Peyer's patch (tissue), 4 donors: ENCODE measurements at places on chromosomes 2 and 18. TPM values are rescaled to one million over a fixed set of nuclear protein-coding genes. Genes with fewer than 3 reads are reported as not detected.
A peak's percentile ranks its signal among the peaks of the same experiment; 100 is the strongest.

DNA sequence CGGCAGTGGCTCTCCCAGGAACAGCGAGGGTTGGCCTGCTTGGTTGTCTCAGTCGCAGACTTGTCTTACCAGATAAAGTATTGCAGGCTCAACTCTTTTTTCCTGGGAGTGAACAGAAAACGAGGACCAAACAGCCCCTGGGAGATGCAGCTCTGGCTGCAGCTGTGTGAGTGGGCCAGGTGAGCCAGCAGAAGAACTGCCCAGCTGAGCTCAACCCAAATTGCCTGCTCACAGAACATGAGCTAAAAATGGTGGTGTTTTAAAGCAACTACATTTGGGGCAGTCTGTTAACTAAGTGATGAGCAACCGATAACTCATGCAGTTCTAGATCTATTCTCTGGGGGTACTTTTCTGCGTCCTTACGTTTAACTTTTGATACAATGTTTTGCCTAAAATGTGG lies 161.1 kb upstream of the SIX3 start:
- H3K4me3 ChIP-seq, result no peak overlapping the region
- no peak overlapping the region for H3K27ac ChIP-seq
- no peaks in the 10 kb centered on the region for H3K27me3 ChIP-seq
- H3K4me1 ChIP-seq, result no peaks in the 10 kb centered on the region
- H3K36me3 ChIP-seq, result no peaks in the 10 kb centered on the region

DNA sequence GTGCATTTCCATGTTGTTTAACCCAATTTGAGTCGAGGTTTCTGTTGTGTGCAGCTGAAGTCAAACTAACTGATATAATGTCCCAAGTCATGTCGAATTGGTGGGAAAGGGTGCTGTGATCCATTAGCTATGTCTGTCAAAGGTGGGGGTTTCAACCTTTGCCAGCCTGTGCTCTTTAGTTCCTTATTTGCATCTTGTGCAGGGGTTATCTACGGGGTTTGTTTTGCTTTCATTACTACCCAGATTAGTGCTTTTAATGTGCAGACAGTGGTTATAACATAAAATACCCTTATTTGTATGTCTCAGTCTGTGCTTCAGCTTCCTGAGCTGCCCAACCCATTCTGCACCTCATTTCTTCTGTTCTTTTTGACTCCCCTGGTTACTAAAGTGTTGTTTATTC lies 271.9 kb upstream of the CXCR4 start:
- no peak for DNase-seq
- peak overlapping the region; percentile 55 for H3K27ac ChIP-seq
- H3K4me3 ChIP-seq, result no peak overlapping the region

- H3K27ac ChIP-seq, result peak overlapping the region; percentile 92
- H3K27me3 ChIP-seq, result no peaks in the 10 kb centered on the region
- H3K4me1 ChIP-seq, result peaks cover 13% of the 10 kb centered on the region
- peak overlapping the region; percentile 84 for H3K4me3 ChIP-seq
Measured at GRCh38 chr2:55231546-55232083, 478 bp downstream of the CLHC1 start.

GRCh38 chr2:78353168-78353567 lies 672.3 kb upstream of the REG3G start:
- H3K27ac ChIP-seq, result no peak overlapping the region
- DNase-seq, result no peak
- H3K27me3 ChIP-seq, result no peaks in the 10 kb centered on the region
- no peaks in the 10 kb centered on the region for H3K4me1 ChIP-seq
- no peak overlapping the region for H3K4me3 ChIP-seq

GRCh38 chr2:44623622-44624351 lies 262.0 kb downstream of the CAMKMT start:
- H3K4me1 ChIP-seq, result no peaks in the 10 kb centered on the region
- no peaks in the 10 kb centered on the region for H3K27me3 ChIP-seq
- no peak for DNase-seq
- no peaks in the 10 kb centered on the region for H3K36me3 ChIP-seq
- no peak overlapping the region for H3K4me3 ChIP-seq
- H3K27ac ChIP-seq, result no peak overlapping the region

- no peaks in the 10 kb centered on the region for H3K27me3 ChIP-seq
- H3K36me3 ChIP-seq, result no peaks in the 10 kb centered on the region
- no peak overlapping the region for H3K4me3 ChIP-seq
- no peaks in the 10 kb centered on the region for H3K4me1 ChIP-seq
Measured at GRCh38 chr2:177717831-177718618, 325.5 kb downstream of the AGPS start.

GRCh38 chr2:8394131-8394530 lies 287.7 kb upstream of the ID2 start:
- no peaks in the 10 kb centered on the region for H3K4me1 ChIP-seq
- H3K4me3 ChIP-seq, result no peak overlapping the region
- no peak overlapping the region for H3K27ac ChIP-seq

DNA sequence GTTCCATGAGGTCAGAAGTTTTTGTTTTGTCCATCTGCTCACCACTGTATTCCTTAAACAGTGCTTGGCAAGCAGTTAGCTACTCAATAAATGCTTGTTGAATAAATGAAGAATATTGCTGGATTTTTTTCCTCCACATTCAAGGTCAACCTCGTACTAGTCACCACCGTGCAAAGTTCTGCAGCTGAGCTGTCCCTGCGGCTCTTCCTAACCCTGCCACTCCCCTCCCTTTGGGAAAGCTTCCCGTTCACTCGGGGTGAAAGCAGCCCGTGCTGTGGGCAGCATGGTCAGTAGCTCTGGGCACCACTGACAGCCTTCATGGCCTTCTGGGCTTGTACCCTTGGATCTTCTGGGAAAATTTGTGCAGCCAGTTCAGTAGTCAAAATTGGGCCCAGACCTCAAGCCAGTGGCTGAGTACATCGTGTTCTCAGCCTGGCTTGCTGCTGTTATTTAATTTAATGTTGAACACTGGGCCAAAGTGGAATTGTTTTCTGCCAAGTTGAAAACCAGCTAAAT lies 469.3 kb upstream of the RAB12 start:
- peaks cover 7% of the 10 kb centered on the region for H3K4me1 ChIP-seq
- no peak overlapping the region for H3K27ac ChIP-seq

FIGLA gene
- total RNA-seq, result not detected

MYOM1 gene
- 1.8 TPM for total RNA-seq

MRPS5 gene
- total RNA-seq, result 65.2 TPM

KCNG2 gene
- 2.3 TPM for total RNA-seq
